ENCODE measurements at places on chromosomes 1 and 21.

DNA sequence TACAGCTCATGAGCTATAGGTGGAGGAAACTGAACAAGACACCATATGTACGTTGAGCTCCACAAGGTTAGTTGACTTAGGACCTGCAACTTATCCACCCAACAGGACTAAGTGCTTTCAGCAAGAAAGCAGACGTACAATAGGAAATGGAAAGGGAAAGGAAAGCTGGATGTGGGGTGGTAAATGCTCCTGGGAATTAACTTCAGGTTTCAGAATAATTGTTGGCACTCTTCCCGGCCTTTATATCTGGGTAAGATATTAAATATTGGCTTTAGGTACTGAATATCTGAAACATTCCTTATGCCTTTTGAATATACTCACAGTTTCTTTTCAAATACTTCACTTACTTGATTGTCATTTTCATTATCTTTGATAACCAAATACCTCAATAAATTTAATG lies 36.3 kb downstream of the GLMN start:
- no peak for DNase-seq

GRCh38 chr21:46060596-46061061 lies 37.3 kb upstream of the COL6A2 start:
- no peak for DNase-seq

- no peak for DNase-seq
Measured at GRCh38 chr1:53074313-53075154, 12.5 kb downstream of the PODN start.

- no peak for DNase-seq
Measured at GRCh38 chr1:44515416-44515815, 110.4 kb downstream of the RNF220 start.

DNA sequence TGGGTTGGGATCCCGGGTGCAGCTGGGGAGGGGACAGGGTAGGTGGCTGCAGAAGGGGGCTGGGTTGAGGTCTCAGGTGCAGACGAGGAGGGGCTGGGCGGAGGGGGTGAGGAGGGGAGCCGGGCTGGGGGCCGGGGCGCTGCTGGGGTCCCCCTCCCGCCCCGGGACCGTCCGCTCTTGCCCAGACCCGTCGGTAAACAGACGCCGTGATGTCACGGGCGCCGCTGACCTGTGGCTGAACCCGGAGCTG lies 22.3 kb downstream of the DHRS3 start:
- no peak for DNase-seq

GRCh38 chr1:6969762-6970161 lies 184.5 kb downstream of the CAMTA1 start:
- no peak for DNase-seq

DNA sequence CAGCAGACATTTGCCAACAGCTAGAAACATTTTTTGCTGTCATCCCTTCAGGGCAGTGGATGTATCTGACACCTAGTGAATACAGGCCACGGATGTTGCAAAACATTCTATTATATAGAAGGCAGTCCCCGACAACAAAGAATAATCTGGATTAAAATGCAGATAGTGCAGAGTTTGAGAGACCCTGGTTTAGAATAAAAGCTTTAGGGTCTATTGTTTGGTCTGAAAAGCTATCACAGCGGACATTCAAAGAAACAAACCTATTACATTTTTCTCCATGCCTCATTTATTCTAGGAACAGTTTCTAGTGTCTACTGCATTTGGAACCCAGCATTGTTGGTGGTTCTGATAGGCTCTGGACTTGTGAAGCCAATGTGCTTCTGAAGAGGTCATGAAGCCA lies 316.3 kb downstream of the TGFB2 start:
- no peak for DNase-seq

- DNase-seq: no peak
Measured at GRCh38 chr1:214494706-214495105, 56.7 kb downstream of the PTPN14 start.

DNA sequence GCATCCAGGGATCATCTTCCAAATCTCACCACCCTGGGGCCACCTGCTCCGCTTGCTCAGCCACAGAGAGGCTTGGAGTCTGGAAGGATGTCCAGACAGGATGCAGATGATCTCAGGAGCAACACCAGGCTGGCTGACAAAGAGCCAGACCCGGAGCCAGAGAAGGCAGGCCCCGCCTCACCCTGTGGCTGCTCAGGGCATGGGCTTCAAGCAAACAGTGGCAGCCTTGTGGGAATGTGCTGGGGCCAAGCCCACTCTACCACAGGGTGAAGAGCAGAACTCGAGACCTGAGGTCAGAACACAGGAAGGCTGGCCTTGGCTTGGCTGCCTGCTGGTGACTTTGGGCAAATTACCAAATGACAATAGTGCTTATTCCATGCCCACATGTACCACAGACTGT lies 45.5 kb downstream of the MRPL37 start:
- DNase-seq: no peak

DNA sequence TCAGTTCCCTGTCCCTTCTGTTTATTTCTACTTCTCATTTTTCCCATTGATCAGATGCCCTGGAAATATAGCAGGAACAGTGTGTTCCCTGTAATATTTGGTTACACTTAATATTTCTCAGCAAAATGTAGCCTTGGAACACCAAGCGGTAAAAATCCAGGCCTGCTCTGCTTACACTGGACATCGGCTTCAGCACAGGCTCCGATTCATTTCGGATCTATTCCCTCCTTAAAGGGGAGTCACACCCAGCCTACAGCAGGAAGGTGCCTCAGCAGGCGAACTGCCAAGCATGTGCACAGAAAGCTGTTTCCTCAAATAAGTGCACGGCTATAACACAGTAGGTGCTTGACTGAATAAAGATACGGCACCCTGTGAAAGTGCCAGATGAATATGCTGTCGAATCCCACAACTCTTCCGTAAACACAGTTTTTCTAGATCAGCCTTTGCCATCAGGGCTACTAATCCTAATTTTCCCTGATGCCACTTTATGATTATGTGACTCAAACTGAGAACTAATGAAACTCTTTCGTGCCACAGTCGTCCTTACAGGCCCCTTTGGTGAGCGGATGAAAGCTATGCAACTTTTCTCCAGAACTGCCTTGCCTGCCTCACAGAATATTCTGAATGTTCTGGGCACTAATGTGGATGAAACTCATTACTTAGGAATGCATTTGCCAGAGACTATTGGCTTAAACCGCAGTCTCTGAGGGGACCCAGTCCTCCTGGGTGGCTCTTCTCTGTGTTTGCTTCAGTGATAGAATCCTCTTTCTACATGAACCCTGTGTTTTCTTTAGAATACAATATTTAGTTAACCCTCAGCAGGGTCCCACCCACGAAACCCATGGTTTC lies 275.5 kb upstream of the RUNX1 start:
- DNase-seq: no peak

DNA sequence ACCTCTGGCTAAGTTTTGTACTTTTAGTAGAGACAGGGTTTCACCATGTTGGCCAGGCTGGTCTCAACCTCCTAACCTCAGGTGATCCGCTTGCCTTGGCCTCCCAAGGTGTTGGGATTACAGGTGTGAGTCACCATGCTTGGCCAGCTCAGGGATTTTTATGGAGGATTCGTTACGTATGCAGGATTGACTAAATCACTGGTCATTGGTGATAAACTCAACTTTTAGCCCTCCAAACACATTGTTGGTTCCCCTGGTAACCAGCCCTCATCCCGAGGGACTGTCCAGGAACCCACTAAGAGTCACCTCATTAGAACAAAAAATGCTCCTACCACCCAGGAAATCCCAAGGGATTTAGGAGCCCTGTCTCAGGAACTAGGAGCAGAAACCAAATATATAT lies 40.4 kb downstream of the ST3GAL3 start:
- no peak for DNase-seq

DNA sequence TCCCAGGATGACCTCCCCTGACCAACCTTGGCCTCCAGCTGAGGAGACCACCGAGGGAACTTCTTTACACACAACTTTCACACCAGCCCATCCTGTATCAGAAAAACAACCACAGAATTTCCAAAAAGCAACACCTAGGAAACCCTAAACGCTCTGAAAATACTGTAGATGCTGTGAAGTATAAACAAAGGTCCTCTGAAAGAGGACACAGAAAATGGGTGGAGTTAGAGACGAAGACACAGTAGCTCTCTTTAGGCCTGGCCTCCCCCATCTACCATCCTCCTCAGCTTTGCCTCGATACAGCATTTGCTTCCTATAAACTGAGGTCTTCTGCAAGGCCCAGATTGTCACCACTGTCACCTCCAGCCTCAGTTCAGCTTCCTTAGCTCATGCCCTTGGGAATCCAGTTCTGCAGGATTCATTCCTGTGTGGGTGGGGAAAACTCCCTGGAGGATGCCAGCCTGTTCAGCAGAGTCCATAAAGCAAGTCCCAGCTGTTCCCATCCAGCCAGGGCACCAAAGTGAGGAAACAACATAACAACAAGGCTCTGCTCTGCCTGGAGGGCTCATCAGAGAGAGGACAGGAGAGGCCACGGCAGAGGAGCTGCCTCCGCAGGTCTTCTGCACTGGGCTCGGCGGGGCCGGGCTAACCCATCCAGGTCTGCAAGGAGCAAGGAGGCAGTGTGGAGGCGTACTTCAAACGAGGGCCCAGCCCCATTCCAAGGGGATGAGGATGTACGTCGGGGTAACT lies 15.0 kb downstream of the PIK3C2B start:
- no peak for DNase-seq

DNA sequence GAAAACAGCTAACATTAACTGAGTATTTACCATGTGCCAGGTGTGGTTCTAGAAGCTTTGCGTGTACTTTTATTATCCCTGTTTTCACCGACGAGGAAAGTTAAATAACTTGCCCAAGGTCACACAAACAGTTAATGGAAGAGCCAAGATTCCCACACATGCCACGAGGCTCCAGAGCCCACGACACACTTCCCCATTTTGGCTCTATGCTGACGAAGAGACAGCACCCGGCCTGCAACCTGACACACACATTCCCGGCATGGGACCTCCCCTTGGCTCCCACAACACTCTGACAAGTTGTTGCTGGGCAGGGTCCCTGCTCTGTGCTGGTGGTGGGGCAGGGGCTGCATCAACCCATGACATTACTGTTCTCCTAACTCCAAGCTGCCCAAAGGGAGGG lies 52.8 kb downstream of the RAP1GAP start:
- DNase-seq: no peak

DNA sequence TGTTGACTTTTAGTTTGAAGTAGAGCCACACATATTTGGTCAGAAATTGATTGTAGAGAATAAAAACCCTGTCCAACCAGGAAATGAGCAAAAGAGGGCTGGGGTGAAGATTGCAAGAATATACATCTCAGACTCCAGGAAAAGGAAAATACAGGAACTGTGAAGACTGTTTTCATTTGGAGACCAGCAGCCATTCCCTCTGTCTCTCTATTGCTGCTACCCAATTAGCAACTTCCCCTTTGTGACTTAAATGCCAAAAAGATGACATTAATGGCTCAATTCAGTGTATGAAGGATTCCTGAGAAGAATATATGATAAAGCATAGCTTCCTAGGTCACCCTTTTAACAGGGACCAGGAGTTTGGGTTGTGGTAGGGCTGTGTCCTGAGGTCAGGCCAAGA lies 31.6 kb upstream of the CEP350 start:
- no peak for DNase-seq

GRCh38 chr1:113278777-113279176 lies 111.5 kb upstream of the MAGI3 start:
- DNase-seq: no peak

DNA sequence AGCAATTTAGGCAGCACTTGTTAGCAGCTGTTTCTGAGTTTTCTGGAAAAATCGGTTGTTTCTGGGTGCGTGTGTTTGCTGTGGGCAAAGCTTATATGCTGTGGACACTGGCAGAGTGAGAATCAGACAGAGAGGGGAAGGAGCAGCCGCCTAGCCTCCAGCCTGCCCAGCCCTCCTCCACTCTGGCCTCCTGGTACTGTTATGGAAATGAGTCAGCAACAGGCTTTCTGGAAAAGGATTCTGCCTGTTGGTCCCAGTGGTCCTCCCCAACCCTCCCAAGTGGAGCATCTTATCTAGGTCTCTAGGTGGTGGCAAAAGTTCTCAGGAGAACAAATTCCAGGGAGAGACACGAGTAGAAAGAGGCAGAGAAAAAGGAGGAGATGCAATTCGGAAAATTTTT lies 42.2 kb upstream of the GOLT1A start:
- DNase-seq: no peak

DNA sequence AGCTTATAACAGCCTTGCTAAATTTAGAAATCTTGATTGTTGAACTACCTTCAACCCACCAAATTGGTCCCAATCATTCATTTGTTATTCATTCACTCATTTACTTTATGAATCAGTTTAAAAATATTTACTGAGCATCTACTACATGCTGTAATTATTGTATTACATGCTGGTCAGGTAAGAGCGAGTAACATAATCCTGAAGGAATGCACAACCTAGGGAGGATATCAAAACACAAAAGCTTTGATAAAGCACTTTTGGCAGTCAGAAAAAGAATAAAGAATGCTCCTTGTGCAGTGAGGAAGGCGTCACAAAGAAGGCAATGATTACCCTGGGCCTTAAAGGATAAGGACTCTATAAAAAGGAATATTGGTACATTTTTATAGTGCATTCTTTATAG lies 518.9 kb upstream of the NR5A2 start:
- no peak for DNase-seq

- no peak for DNase-seq
Measured at GRCh38 chr1:26785611-26786436, 1.9 kb upstream of the PIGV start.

- DNase-seq: no peak
Measured at GRCh38 chr1:4557949-4558348, 96.5 kb upstream of the AJAP1 start.

- no peak for DNase-seq
Measured at GRCh38 chr1:167792188-167792565, 70.4 kb downstream of the MPZL1 start.

DNA sequence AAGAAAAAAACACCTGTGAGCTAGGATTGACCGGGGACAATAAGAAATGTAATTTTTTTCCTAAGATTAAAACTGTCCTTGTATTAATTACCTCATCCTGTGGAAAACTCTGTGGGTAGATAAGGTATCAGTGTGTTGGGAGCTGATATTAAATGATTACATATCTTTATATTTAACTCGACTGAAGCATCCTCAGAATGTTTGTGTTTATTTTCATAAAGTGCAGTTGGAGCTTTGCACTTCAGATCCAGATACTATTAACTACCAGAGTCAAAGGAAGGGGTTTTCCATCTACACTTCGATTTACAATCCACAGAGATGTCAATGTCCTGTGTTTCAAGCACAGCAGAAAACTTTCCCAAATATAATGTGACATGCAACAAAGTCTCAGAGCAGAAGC lies 164.5 kb downstream of the NR5A2 start:
- DNase-seq: no peak

- no peak for DNase-seq
Measured at GRCh38 chr1:169161496-169162194, 55.2 kb downstream of the ATP1B1 start.

DNA sequence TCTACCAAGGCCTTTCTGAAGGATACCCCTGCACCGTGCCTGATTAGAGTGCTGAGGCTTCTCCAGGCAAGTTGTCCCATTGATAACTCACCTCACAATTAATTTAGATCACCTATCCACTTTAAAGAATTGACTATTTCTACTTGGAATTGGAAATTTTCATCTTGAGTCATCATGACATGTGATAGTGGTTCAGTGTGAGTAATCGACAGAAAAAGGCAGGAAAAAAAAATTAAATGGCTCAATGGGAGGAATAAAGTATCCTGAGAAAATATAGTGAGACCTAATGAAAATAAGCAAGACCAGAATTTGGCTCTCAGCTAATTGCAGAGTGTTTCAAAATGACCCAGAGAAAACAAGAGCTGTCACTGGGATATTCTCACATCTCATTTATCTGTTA lies 222.4 kb upstream of the C8B start:
- no peak for DNase-seq
